Glomerular endothelial cell (primary cell): ENCODE measurements at places on chromosomes 3 and 15. TPM values are rescaled to one million over a fixed set of nuclear protein-coding genes. Genes with fewer than 3 reads are reported as not detected.

- DNase-seq = no peak
These were observed 53.3 kb upstream of the CCR4 start for GRCh38 chr3:32897981-32898623.

SLC28A2 gene
- total RNA-seq = not detected in 2 replicates

GRCh38 chr3:58536501-58537411, at the start of gene ACOX2:
TSS of gene ACOX2 (minus strand) at chr3:58537190. CDS start at chr3:58535106, 2,084 bp downstream.
- DNase-seq = no peak

DNA sequence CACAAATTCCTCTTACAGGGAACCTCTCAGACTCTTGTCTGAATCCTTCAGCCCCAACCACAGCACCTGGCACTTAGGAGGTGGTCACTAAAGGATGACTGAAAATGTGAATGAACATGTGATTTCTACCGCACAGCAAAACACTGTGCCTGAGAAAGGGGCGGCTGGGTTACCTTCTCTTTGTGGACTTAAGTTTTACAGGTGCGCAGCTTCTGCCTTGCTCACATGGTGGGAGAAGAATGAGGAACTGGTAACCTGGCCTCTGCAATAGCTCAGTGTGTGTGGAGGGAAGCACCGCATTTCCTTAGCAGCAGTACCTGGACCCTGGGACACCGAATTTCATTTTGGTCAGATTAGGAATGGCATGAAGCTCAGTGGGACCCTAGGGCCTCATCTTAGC, 9.8 kb upstream of the ETV5 start:
- DNase-seq = no peak

LRTM1 gene
- total RNA-seq = not detected in 2 replicates

ARGFX gene
- not detected in 2 replicates for total RNA-seq

DNA sequence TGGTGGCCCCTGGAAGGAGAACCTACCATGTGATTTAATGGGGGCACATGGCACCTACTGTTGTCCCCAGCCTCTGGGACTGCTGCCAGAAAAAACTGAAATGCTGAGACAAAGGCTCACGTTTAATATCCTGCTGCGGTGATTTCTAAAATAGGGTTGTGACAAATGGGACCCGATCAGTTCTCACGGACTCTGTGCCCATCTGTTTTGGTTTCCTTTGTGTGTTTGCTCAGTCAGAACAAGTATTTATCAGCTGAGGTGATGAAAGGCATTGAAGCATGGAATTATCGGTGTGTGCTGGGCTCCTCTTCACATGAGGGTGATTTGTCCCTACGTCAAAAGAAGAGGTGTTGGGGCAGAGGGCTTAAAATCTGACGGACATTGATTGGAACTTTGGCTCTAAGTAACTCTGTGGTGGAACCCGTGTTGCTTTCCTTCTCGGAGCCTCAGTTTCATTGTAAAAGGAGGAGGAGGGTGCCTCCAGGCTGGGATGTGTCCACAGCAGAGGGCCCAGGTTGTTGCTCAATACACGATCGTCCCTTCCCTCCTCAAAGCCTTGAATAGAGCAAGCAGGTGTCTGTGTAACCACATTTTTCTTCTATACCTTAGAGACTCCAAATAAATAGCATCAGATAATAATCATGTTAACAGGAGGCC, 283.3 kb upstream of the RGMA start:
- DNase-seq = no peak

GRCh38 chr15:43052860-43053259, 53.0 kb downstream of the UBR1 start:
- DNase-seq = no peak

DNA sequence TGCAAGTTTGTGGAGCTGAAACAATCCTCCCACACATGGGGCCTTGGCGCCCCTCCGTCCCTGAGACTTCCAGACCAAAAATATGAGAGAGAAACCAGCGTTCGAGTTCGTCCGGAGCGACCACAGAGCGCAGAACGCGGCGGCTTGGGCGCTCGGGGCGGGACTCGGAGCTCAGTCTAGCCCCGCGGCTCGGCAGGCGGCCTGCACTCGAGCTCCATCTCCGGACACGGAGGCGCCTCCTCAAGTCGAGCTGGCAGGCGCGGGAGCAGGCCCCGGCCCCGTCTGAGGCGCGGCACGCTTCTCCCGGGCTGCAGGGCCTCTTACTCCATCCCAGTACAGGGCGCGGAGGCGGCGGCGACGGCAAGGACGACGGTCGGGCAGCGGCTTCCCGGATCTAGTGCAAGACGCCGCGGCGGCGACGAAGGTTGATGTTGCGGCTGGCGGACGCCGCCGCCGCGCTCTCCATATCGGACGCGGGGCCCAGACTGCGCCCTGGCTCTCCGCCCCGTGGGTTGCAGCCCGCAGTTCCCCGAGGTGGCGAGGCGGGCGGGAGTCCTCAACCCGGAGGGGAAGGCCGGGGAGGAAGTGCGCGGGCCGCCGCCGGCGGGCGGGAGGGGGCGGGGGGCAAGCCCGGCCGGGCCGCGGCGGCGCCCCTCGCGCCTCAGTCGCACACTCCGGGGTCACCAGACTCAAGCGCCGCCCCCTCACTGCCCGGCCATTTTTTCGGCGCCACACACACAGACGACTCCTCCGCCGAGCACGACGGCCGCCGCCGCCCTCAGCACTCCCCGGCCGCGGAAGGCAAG, 674 bp downstream of the MSL2 start:
- no peak for DNase-seq

DNA sequence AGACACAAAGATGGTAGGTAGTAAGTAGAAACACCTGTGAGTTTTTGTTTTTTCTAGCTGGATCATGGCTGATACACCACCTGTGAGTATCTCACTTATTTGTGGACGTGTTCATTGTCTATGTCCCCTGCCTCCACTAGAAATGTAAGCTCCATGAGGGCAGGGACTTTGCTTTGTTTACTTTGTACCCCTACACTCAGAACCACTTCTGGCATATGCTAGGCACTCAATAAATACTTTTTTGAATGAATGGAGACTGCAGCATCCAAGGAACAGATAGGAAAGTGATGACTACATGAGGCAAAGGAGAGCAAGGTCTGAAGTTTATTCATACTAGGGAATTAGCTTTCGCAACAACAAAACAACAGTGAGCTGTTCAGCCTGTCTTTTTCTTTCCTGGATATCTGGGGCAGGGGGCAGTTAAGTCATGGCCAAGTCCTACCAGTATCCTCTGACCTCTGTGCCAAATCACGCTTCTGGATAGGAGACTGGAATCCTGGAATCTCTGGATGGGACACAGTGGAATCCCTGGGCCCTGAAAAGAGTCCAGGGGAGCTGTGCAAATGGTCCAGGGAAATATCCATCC, 11.6 kb upstream of the EPB42 start:
- DNase-seq = no peak

TMEM45A gene
- total RNA-seq = 4.2 and 16.1 TPM in 2 replicates

- DNase-seq = no peak
These were observed 79.2 kb downstream of the EFL1 start for GRCh38 chr15:82183121-82184031.

INKA1 gene
- 29.6 and 29.8 TPM in 2 replicates for total RNA-seq

ZKSCAN7 gene
- total RNA-seq = 1.2 and 1.9 TPM in 2 replicates
